GM12878 (cell line): ENCODE measurements at places on chromosomes 6 and 20. TPM values are rescaled to one million over a fixed set of nuclear protein-coding genes. Genes with fewer than 3 reads are reported as not detected.

The NOX3 gene
- total RNA-seq = not detected in 2 replicates

The CDH26 gene
- total RNA-seq = 0.10 TPM in 1 of 2 replicates, not detected in the other

DNA sequence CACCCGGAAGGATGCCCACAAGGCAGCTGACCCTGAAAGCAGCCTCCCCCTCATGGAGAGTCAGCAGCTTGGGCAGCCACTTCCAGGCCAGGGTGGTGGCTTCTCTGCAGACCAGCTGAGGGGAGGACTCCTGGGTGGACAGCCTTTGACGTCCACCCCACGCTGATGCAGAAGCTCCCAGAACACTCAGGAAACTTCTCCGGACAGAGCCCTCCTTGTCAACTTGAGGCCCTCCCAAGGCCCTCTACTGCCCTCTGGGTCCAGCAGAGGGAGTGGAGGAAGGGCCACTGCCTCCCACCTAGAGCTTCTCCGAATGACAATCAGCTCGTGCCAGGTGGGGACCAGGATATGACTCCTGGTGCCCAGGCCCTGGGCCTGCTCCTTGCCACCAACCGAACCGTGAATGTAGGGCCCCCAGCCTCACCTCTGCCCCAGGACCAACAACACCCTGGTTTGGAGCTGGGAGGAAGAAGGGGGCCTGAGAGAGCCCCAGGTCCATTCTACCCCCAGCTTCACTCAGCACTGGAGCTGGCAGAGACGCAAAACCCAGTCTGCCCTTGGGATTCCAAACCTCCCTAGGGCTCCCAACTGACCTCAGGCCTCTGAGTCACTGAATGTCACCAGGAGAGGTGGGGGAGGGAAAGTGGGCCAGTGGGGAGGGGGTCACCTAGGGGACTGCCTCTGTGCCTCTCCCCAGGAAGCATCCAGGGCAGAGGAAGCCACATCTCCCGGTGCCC lies 10.9 kb upstream of the SLC22A7 start:
- no peaks in the 10 kb centered on the region for H3K4me1 ChIP-seq
- no peak for DNase-seq
- no peak overlapping the region for H3K27ac ChIP-seq

DNA sequence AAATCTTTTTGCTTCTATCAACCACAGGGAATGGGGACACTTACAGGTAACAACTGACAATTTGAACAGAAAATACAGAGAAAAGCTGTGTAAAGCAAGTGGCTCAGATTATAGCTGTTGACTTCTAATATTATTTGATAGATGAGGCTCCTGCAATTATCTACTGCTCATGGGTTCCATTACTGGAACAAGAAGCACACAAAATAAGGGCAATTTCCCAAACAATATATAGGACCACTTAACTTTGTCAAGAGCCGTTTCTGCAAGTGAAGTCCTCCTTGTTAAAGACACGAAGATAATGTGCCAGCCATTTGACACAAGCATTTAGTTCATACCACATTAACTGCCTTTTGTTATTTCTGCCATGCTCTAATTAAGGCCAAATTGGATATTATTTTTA lies 315.5 kb upstream of the ARID1B start:
- H3K36me3 ChIP-seq = no peaks in the 10 kb centered on the region
- H3K27me3 ChIP-seq = 0 out of 2 replicates have a peak, but pooled peaks cover 2% of the 10 kb centered on the region
- H3K27ac ChIP-seq = no peak overlapping the region
- DNase-seq = no peak
- no peaks in the 10 kb centered on the region; the same call in 1 of the 2 replicates for H3K4me1 ChIP-seq
- H3K4me3 ChIP-seq = no peak overlapping the region

DNA sequence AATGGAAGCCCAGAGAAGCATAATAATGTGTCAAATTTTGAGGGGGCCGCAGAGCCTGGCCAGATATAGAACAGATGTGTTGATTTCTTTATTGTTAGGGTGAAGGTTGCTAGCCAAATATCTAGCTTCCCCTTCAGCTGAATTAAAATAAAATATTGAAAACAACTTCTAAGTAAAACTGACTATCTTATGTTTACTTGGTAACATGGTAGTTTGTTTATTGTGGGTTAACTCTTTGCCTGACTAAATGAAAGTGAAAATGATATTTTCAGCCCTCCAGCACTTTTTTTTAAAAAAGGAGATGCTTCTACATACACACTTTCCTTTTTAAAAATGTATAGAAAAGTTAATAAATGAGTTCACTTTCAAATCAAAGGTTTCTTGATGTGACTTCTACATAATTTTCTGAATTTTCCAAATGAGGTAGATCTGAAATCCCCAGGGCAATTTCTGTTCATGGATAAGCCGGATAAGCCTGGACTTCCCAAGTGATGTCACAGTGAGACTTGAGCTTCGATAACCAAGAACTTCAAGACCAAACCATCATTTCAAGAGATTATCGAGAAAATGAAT lies 172.1 kb upstream of the OLIG3 start:
- H3K4me3 ChIP-seq = peak overlapping the region; percentile 49; the same call in 1 of the 2 replicates
- H3K27ac ChIP-seq = peak overlapping the region; percentile 72
- H3K36me3 ChIP-seq = no peaks in the 10 kb centered on the region
- no peaks in the 10 kb centered on the region for H3K27me3 ChIP-seq
- peaks cover 5% of the 10 kb centered on the region; the same call in 1 of the 2 replicates for H3K4me1 ChIP-seq
